ENCODE measurements at places on chromosomes 13 and 19. TPM values are rescaled to one million over a fixed set of nuclear protein-coding genes. Genes with fewer than 3 reads are reported as not detected.

DNA sequence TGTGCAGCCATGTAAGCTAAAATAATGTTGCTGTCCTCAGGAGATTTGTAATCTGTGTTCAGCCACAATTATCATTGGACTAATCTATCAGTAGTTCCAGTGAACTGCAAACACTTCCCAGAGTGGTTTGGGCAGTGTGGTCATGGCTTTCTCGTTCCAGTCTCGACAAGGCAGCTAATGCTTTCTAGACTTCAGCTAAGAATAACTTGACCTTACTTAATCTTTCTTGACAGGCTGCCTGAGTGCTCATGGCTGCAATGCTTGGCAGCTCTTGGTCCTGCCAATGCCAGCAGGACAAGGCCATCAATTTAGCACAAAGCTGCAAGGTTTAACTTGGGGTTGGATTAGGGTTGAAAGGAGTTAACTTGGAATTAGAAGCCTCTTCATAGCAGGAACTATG lies 32.8 kb downstream of the ATP12A start:
- no peak for DNase-seq

DNA sequence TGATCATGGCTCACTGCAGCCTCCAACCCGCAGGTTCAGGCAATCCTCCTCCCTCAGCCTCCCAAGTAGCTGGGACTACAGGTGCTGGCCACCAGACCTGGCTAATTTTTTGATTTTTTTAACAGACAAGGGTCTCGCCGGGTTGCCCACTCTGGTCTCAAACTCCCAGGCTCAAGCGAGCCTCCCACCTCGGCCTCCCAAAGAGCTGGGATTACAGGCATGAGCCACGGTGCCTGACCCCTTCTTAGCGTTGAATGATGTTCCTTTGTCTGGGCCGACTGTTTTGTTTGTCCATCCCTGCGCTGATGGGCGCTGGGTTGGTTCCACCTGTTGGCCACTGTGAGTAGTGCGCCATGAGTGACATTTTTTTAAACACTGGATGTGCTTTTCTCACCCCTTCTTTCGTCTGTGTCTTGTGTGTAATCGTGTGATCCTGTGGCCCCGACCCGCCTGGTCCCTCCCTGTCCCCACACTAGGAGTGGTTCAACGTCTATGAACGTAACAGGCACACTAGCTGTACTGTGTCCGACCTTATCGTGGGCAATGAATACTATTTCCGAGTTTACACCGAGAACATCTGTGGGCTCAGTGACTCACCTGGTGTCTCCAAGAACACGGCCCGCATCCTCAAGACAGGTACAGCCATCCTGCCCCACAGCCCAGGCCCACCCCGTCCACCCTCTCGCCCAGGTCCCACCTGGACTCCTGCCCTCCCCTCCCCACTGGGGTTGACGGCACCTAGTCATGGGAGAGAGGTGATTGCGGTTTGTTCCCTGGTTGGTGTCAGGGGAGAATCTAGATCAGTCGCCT lies 15.0 kb upstream of the EMC10 start:
- no peak for DNase-seq

DNA sequence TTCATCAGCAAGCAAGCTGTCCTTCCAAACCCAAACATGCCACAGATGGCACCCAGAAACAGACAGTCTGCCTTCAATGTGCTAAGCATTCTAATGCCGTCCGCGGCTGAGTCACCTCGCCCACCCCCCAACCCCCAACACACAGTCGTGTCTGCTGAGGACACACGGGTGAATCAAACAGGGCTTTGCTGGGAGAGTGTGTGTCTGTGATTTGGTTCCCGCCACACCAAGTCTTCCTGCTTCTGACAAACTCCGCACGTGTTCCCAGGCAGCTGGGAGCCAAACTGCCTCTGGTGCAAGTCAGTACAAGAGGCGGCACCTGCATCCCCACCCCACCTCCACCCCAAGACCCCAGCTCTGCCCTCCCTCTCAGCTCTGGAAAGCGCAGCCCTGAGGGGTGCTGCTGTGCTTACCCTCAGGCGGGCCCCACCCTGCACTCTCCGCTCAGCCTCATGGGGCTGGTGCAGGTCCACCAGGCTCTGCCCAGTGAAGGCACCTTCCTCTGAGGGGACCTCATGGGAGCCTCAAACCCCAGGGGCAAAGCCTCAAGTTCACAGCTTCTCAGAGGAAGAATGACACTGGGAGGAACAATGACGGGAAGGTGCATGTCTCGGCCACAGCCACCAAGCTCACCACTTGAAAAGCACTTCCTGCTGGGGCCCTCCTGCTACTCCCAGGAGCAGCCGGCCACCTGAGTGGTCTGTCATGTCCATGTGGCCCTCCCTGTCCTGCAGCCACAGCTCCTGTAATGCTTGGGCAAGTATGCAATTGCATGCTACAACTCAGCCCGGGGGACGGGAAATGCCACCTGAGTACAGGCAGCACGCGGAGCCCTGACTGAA lies 15.0 kb upstream of the SLC35E1 start:
- no peak for DNase-seq

GRCh38 chr13:67042556-67042955 lies 187.6 kb downstream of the PCDH9 start:
- DNase-seq = no peak

DNA sequence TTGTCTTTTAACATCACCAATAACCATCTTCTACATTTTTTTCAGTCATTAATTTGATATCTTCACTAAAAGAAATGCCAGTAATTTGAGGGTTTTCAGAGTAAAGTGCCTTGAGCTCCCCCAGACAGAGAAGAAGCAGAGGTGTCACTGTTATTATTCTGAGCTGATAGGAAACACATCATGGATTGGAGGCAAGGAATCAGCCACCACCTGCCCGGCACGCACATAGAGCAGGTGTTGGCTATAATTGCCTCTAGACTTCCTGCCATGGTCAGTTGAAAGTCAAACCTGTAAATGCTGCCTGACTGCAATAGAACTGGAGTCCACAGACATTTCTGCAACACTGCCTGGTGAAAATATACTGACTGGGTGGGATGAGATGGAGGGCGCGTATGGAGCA lies 776.6 kb downstream of the UQCRFS1 start:
- no peak for DNase-seq

GRCh38 chr13:32086366-32086765 lies 54.8 kb downstream of the FRY start:
- no peak for DNase-seq

DNA sequence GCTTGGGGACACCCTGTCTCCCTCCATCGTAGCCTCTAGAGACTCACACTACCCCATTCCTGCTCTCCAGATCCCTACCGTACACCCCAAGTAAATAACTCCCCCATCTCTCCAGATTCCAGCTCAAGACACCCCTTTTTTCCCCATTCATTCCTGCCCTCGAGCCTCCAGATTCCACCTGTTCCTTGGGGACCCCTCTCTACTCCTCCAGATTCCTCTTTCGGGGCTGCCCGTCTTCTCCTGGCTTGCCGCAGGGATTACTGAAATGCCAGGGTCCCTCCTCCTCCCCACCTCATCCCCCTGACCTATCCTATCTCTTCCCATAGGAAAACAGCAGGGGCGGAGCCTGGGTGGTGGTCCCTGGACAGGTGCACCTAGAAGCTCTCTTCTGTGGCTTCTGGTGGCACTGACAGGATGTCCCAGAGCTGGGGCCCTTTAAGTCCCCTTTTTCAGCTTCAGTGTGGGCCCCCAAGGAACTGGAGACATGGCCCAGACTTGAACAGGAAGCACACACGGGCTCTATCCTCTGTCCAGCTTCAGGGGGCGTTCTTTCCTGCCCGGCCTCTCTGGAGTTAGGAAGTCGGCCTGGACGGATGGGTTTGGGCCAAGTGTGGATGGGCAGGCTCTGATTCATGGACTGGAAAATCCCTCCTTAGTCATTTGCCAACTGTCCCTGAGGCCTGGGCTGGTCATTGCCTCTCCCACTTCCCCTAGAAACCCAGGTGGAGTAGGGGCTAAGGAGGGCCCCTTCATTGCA lies 1.2 kb downstream of the ZSWIM4 start:
- DNase-seq = peak; percentile 93

DNA sequence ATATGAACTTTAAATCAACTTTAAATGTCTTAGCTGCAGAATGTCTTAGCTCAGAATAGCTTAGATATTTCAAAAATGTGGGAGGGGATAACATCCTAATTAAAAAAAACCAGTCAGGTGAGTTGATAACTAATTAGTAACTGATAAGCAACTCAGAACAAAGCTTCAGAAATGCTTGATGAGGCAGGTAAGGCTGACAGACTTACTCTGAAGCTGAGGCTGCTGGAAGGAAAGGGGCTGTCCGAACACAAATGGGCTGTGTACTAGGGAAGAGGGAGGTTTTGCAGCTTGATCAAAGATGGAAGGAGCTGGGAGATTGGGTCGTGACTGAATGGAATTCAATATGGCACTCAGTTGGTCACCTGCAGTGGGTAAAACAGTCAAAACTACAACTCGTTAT lies 91.2 kb upstream of the FBXL3 start:
- no peak for DNase-seq

GRCh38 chr19:57664269-57665127 lies 4.2 kb upstream of the ZSCAN4 start:
- peak; percentile 81 for DNase-seq

GRCh38 chr13:89695343-89696257 lies 1651.9 kb upstream of the MIR17HG start:
- no peak for DNase-seq

DNA sequence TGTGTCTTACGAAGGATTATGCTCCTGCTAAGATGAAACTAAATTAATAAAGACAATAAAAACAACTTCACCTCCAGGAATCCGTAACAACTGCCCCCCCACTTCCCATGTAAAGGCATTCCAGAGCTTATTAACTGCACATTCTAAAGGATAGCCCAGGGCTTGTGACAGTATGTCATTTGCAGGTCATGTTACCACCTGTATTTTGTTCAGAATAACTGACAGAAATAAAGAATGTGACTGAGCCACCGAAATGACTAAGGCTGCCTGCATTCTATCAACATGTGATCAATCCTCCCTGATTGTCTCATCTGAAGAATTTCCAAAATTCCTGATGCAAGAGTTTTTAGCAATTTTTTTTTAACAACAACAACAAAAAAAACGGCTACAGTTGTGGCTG lies 117.2 kb downstream of the MIPEP start:
- no peak for DNase-seq

DNA sequence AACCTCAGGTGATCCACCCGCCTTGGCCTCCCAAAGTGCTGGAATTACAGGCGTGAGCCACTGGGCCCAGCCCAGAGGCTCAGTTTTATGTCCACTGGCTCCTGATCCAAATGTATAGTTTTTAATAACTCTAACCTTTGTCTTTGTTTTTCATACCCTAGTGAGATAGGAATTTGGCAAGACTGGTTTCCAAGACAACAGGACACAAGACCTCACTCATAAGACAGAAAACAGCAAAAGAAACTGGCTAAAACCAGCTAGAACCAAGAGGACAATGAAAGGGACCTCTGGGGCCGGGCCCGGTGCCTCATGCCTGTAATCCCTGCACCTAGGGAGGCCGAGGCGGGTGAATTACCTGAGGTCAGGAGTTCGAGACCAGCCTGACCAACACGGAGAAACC lies 27.6 kb downstream of the CPT1C start:
- no peak for DNase-seq

GRCh38 chr19:2942928-2943640 lies 1.7 kb downstream of the ZNF77 start:
- DNase-seq = no peak

DNA sequence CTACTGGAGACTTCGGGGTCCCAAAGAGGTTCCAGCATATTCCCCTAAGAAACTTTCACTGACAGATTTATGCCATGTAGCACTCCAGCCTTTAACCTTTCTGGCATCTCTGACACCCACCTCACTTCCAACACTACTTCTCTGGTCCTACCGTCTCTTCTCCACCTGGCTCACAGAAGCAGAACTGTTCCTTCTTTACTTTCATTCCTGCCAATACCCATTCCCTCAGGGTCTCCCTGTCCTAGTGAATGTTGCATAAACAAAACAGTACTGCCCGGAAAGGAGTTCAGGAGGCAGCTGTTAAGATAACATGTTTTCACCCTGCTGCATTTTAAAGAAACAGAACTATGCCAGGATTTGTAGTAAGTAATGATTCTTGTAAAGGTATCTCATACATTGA lies 136.0 kb upstream of the MIR17HG start:
- no peak for DNase-seq

DNA sequence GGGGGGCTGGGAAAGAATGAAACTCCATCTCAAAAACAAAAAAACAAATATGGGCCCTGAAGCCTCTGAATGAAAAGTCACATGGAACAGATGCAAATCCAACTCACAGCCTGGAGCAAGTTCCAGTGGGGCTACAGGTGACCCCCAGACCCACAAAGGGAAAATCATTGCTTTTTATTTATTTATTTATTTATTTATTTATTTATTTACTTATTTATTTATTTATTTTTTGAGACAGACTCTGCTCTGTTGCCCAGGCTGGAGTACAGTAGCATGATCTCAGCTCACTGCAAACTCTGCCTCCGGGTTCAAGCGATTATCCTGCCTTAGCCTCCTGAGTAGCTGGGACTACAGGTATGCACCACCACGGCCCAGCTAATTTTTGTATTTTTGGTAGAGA lies 13.3 kb upstream of the CCL25 start:
- DNase-seq = no peak

- no peak for DNase-seq
These were observed 1101.4 kb downstream of the PCDH9 start for GRCh38 chr13:66128692-66129269.

- DNase-seq = peak; percentile 78
These were observed 1466.1 kb downstream of the UQCRFS1 start for GRCh38 chr19:27746691-27747380.

DNA sequence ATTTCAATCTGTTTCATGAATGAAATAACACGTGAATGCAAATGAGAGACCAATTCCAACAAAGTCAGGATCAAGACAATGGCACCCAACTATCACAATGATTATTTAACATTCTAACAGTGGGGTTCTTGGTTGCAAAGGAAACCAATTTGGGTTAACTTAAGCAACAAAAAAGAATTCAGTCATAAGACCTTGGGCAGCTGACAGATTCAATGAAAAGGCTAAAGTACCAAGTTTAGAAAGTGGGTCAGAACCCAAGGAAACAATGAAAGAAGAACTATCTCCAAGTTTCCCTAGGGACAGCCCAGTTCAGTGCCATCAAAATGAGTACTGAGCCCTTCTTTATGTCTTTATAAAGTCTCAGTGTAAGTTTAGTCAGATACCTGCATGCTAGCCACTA lies 17.5 kb upstream of the SIGLEC14 start:
- DNase-seq = no peak

Gene DMKN
- total RNA-seq = 2.2 TPM

Gene FUT6
- total RNA-seq = not detected

Gene CEACAM16
- not detected for total RNA-seq

Gene ANGPTL8
- 0.57 TPM for total RNA-seq

Gene IPO5
- 180 TPM for total RNA-seq

Gene LYL1
- 13.0 TPM for total RNA-seq

Gene LGI4
- total RNA-seq = 10.0 TPM

Gene FGF14
- total RNA-seq = 4.6 TPM

Gene OR7A10
- total RNA-seq = not detected

All from posterior vena cava (tissue), 2 donors.